ENCODE measurements at places on chromosomes 3 and 15.

DNA sequence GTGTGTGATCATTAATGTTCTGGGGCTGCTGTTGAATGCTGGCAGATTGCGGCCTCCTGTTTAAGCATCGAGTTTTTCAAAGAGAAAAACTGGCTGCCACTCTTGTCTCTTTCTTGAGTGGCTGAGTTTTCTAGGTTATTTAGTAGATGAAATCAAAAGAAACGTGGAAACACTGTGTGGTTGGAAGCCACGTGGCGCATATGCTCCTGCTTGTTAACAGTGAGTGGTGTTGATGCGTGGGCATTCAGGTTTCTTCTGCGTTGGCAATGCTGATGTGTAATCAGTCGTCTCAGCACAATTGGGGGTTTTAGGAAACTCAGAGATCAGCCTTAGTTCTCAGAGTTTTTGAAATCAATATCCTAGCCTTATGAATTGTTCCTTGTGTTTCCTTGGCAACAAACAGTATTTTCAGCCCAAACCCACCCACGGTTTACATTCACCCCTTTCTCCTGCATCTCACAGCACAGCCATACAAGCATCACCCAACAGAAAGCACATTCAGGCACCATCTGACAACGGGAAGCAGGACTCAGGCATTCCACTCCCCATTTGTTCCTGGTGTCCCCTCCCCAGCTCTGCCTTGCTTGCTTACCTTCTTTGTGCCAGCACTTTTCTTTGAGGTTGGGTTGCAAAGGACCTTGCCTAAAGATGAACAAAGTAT, 74.7 kb downstream of the SEC22A start:
- no peak for DNase-seq

- DNase-seq: no peak
These were observed 167.6 kb upstream of the COL8A1 start for GRCh38 chr3:99470841-99471240.

DNA sequence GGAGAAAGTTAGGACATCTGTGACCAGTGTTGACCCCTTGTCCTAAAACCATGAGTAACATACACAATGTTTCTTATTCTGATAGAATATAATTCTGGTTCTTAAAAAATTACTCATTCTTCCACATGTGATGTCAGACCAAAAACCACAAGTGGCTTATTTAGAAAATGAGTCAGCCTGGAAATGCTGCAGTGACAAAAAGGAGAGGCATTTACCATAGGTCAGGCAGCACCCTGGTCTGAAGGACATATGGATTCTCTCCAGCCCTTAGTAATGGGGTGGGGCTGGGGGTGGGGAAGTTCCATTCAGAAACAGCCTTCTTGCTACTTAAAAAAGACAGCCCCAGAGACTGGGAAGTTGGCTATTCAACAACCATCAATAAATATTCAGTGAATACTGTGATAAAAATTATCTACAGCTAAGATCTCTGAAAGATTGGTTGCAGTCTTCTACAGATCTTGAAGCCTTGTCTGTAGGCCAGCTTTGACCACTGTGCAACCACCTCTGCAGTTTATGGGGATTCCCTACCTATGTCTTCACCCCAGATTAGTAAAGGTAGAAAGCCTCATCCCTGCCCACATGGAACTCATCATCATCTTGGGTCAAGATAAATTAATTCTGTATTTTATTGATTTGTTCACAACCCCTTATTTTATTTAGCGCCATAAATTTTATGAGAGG, 34.9 kb upstream of the TIMP4 start:
- peak; percentile 98 for DNase-seq

DNA sequence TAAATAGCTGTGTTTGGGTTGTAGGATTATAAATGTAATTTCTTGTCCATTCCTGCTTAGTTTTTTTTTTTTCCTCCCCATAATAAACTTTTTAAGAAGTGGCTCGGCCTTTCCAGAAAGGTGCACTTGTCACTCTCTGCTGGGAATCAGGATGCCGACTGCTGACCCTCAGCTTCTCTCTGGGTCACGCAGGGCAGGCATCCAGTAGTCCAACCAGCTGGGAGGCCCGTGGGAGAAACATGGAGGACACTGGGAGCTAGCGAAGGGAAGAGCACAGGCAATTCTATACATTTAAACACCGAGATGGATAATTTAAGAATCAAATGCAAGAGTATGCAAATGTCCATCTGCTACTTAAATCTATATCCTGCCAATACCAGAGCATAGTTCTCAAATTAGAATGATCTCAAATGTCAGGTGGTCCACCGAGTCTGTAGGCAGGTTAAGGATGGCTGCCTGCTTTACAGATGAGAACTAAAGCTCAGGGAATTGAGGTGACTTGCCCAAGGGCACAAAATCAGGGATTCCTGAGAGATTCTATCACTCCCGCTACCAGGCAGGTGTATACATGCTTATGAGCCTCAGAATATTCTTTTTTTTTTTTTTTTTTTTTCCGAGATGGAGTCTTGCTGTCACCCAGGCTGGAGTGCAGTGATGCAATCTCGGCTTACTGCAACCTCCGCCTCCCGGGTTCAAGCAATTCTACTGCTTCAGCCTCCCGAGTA, 64.5 kb downstream of the DAPK2 start:
- DNase-seq: no peak

GRCh38 chr15:93219859-93220420, 130.9 kb upstream of the RGMA start:
- DNase-seq: no peak

DNA sequence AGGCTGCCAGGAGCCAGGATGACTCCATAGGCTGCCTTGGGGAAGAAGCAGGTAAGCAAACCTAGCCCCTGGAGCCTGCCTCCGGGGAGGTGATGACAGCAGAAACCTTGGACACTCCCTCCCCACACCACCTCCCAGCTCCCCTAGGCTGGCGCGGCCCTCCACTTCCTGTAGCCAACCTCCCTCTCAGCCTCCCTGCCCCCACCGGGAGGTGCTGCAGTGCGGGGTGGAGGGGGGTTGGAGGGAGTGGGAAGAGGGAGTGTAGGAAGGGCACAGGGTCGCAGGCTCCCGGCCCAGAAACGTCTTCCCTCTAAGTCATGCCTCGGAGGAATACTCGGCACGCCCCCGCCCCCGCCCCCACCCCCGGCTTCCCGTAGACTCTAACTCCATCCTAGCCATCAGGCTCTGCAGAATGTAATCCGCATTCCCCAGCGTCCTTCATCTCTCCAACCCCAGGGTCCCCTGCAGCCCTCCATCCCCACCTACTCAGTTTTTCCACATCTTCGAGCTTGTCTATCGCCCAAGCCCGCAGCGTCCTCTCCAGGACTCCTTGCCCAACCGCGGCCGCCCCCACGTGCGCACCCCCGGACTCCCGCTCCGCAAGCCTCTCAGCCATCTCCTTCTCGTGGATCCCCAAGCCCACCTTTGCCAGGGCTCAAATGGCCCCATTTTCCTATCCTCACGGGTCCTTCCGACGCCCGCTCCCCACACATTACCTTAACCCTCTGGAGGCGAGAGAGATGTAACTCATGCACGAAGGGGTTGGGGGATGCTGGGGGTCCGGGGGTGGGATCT, 528 bp downstream of the LPCAT4 start:
- no peak for DNase-seq

- DNase-seq: no peak
These were observed 15.4 kb downstream of the ZDHHC19 start for GRCh38 chr3:196195664-196196265.

DNA sequence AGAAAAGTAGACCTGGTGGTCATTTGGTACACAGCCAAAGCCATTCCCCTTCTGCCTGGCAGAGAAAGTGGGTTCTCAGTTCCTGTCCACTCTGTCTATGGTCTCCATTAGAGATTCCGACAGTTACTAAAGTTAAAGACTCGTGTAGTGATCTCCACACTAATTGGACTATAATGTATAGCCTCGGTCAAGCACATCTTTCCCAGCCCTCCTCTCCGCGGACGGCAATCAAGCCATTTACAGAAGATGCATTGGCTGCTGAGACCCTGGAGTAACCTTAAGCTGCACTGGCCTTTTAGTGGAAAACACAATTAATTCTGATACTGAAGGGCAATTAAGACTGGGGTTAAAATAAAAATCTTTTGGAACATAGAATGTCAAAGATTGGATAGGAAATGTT, 865.3 kb downstream of the MCTP2 start:
- no peak for DNase-seq

- DNase-seq: no peak
These were observed 78.3 kb downstream of the WNT7A start for GRCh38 chr3:13801361-13802204.

GRCh38 chr3:14988988-14989394, 41.6 kb downstream of the NR2C2 start:
- no peak for DNase-seq

DNA sequence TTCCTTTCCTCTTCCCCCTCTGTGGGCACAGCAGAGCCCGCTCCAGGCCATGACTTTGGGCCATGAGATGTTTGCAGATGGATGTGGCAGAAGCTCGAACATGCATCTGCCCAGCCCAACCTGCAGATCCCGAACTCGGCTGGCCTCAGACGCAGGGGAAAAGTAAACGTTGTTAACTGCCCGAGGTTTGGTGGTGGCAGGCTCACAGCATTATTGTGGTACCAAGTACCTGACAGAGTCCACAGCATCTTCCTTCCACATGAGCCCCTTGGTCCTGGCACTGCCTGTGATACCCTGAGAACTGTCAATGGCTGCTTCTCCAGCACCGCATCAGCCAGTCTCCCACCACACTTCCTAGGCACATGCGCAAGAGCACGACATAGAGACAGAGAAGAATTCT, 424.3 kb downstream of the OCA2 start:
- DNase-seq: no peak

GRCh38 chr15:80173022-80173759, 20.4 kb downstream of the FAH start:
- peak; percentile 15 for DNase-seq

GRCh38 chr3:42805141-42805821, 991 bp upstream of the HIGD1A start:
- DNase-seq: no peak

GRCh38 chr15:99503411-99503810, 62.4 kb upstream of the MEF2A start:
- DNase-seq: no peak

DNA sequence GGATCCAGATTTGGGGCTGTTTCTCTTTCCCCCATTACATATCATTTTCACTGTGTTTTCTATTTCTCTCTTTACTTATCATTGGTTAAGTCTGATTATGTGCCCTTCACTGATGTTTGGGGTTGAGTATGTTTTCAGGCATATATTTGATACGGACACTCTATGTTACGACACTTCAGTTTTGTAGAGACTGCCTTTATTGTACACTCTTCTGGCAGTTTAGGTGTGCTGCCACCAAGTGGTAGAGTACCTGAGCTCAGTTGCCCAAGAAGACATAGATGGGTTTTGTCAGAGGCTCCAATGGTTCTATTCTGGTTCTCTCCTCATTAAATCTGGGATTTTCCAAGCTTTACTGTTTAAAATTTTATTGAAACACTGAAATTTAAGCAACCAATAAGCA, 255.0 kb upstream of the ROPN1 start:
- DNase-seq: no peak

DNA sequence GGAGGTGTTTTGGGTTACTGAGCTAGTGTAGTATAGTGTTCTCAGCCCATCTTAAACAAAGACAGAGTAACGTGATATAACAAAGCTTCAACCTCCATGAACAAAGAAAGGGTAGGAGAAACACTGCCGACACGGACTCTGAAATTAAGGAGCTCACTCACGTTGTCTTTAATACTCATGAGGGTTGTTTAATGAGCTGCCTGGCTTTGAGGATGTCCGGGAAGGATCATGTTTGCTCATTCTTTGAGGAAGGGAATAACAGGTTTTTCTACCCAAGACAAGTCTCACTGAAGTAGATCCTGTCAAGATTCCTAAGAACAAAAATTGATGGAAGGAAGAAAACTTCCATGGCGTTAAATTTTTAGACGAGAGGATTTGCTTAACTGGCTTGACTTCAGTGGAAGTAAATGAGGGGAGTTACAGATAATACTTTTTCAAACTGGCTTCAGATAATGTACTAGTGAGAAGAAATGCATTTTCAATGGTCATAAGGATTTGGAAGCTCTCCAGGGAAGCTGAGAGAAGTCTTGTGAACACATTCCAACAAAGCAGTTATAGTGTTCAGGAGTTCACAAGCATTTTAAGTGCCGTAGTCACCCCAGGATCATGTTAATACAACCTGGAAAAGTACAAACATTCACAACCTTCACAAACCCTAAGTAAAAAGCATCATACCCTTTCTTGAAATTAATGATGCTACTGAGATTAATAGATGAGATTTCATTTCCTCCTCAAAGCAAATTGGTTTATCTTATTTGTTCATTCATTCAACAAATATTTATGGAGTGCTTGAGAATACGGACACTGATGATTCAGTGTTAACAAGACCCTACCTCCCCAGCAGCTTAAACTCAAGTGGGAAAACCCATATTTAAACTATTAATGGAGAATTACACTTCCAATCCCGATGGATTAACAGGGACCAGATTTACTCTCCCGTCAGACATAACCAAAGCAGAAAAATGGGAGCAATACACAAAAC, 101.5 kb downstream of the SHQ1 start:
- peak; percentile 12 for DNase-seq

GRCh38 chr15:27426805-27427204, 455.8 kb downstream of the GABRG3 start:
- DNase-seq: no peak

- no peak for DNase-seq
These were observed 5.6 kb downstream of the IGDCC3 start for GRCh38 chr15:65371976-65372786.

- no peak for DNase-seq
These were observed 43.9 kb downstream of the ST3GAL6 start for GRCh38 chr3:98807011-98807410.

DNA sequence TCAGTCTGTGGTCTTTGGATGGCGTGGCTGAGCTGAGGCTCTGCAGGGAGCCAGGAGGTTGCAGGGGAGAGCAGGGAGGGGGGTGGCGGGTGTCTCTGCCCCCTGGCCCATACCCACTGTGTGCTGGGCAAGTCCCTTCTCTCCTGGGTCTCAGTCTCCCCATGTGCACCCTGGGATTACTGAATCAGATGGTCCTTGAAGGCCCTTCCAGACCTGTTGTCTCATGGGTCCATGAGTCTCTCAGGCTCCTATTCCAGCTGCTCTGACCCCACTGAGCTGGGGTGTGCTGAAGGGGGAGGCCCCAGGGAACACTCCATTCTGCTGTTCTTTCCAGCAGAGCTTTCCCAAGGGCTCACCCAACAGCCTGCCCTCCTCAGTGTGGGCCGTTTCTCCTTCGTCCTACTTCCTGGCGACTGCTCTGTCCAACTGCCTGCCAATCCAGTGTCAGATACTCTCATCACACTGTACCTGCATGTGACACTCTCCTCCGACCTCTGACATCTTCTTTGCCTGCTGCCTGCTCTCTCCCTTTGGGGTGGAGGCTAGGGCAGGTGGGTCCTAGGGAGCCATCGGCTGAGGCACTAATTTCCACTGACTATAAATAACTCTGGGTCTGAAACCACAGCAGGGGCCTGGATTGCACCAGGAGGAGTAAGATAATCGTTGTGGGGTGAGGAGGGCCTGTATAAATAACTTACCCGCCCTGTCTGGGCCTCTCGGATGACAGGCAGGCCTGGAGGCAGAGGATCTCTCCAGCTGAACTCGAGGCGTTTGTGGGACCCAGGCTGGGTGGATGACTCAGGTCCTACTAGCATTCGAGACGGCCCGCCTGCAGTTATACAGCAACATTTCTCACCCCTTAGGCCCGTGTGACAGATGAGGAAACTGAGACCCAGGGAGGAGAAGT, 67.1 kb downstream of the ATP2B2 start:
- DNase-seq: peak; percentile 94

Data from HFFc6 (cell line).